LoVo (cell line): ENCODE measurements at places on chromosomes 5 and 9.
A peak's percentile ranks its signal among the peaks of the same experiment; 100 is the strongest.

DNA sequence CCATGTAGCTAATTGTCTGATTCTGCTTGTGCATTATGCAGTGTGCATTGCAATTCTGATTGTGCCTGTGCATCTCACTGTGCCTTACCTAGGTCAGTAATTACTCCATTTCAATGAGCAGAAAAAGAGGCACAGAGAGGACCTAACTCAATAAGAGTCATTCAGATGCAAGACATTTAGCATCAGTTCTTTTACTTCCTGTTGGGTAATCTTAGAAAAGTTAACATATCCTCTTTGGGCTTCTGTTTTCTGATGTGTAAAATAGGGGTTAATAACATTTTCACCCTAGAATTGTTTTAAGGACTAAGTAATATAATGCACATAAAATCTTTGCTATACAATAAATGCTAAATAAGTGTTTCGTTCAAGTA, 7.0 kb upstream of the DCTN4 start:
- no peak for DNase-seq

DNA sequence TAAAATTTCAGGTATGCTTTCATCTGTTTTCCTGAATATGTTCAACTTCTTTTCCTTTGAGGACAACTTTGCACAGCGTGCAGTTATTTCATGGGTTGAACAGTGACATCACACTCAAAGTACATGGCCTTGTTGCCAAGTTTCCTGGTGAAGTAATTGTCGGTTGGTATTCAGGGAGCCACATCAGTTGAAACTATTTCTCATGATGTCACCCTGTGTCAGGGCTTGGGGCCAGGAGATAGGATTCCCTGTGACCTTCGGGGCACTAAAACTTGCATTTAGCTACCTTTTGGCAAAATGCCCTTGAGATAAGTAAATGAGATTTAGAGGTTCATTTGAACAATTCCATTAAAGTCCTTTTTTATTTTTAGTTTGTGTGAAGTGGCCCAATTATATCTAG, 383.9 kb downstream of the SH3GL2 start:
- no peak for DNase-seq

DNA sequence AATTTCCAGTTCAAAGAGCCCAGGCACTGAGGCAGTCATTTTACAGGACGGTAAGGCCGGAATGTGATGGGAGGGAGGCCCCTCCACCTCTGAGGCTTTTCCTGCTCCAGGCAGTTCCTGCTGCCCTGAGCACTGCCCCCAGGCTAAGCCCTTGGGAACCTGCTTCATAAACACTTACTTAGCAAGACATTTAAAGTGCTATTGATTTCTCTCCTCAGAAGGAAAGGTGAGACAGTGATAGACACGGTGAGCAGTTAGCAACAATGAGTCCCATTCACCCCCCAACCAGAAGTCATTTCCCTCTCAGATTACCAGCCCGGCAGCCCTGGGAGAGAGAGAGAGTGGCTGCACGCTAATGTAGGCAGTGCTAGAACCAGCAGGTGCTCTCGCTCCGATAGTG, 462.5 kb downstream of the SPOCK1 start:
- no peak for DNase-seq

GRCh38 chr9:77018058-77018968, 1.1 kb upstream of the FOXB2 start:
- DNase-seq = no peak

DNA sequence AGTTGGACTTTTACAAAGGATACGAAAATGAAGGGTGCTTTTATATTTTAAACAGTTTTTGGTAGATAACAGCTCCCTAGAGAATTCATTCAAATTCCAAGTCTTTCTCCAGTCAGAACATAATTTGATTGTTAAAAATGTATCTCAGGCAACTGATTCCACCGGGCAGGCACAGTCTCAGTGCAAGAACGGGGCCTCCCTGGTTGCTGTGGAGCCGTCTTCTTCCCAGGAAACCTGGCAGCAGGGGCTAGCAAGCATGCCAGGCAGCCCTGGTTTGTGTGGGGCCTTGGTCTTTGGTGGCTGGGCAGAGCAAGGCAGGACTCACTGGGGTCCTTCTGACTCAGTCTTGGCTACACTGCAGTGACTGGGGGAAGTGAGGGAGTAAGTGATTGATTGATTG, 143.5 kb downstream of the NXNL2 start:
- DNase-seq = no peak

- peak; percentile 18 for DNase-seq
Measured at GRCh38 chr5:97192580-97193354, 9.7 kb upstream of the RIOK2 start.

- DNase-seq = no peak
Measured at GRCh38 chr5:60492958-60493357, 207.0 kb downstream of the DEPDC1B start.

DNA sequence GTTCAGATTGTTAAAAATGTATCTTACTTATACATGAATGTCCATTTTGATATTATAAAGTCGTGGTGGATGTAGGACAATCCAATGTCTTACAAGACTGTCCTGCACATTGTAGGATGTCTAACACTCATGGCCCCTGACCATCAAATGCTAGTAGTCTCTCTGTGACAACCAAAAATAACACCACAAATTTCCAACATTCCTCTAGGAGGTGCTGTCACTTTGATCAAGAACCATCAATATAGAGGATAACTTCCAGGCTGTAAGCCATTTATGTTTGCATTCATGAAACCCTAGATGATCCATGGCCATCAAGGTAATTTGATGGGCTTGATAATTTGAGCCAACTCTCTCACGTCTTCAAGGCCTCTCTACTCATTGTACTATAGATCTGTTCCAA, 20.5 kb upstream of the ZFR start:
- DNase-seq = no peak

DNA sequence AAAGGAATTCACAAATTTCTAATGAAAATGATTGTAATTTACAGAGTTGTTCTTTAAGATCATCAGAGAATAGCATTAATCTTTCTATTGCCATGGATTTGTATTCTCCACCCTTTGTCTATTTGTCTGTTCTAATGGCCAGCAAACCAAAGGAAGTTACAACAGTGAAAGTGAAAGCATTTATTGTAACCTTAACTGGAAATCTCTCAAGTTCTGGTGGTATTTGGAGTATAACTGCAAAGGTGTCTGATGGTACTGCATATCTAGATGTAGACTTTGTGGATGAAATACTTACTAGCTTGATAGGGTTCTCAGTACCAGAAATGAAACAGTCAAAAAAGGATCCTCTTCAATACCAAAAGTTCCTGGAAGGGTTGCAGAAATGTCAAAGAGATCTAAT, 21.7 kb downstream of the RMI1 start:
- DNase-seq = no peak

DNA sequence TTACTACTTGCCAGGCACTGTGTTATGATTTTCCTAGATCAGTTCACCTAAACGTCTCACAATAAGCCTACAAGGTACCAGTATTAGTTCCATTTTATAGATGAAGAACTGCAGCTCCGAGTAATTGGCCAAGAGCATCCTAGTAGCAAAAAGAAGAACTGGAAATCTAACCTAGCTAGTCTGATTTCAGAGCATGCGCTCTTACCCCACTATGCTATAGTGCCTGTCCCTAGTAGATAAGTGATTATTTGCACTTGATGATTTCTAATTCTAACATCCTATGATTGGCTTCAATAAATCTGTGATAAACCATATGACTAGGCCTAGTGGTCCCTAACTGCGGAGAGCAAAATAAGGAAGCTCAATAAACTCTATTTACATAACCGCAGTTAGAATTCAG, 7.1 kb upstream of the PLAC8L1 start:
- DNase-seq = no peak

- no peak for DNase-seq
Measured at GRCh38 chr5:53073348-53073747, 36.2 kb downstream of the MOCS2 start.

DNA sequence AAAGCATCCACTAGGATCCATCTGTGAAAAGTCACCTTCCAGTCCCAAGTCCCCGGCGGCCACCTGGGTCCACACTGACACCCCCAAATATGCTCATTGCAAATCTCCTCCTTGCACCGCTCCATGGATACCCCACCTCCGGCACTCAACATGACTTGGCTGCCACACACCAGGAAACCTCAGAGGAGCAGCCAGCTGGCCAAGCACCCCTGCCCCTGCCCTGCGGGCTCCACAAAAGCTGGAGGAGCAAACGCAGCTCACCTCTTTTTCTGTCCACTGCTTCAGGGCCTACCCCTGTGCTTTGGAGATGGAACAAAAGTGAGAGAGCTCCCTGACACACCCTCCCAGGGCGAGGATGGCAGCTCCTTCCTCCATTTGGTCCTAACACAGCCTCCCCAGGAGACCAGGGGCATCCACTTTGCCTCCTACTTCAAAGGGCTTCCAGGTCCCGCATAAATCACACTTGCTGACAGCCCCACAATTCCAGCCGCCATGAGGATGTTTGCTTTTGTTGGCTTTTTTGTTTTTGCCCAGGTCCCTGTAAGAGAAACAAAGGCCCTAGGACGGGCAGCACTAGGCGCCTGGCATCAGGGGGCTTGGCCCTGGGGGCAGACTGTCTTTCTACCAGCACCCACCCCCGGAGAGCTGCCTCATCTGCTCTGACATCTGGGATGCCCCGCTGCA, 14.8 kb downstream of the ROR2 start:
- DNase-seq = no peak

DNA sequence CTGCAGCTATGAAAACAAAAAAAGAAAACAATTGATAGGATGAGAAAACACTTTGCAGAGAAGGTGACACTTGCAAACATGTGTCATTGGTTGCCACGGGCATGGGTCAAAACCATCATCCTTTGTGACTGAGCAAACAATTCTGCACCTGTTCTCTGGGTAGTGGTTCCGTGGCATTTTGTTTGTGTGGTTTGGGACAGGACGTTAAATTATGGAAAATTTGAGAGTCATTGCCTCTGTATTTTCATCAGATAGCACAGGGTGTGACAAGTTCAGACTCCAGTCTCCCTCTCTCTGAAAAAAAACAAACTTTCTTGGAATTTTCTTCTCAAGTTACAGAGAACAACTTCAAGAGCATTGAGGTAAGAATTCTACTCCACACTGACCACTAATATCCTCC, 113.4 kb upstream of the HMHB1 start:
- no peak for DNase-seq

- no peak for DNase-seq
Measured at GRCh38 chr9:30774326-30774725, 1610.1 kb upstream of the ACO1 start.

GRCh38 chr5:180618829-180619562, 27.7 kb upstream of the SCGB3A1 start:
- no peak for DNase-seq

- peak; percentile 4 for DNase-seq
Measured at GRCh38 chr9:10268531-10269485, 344.0 kb downstream of the PTPRD start.

- no peak for DNase-seq
Measured at GRCh38 chr9:31089549-31090221, 1294.8 kb upstream of the ACO1 start.

GRCh38 chr5:174693697-174694385, 30.5 kb upstream of the MSX2 start:
- peak; percentile 75 for DNase-seq

- DNase-seq = no peak
Measured at GRCh38 chr9:107927276-107927675, 437.7 kb upstream of the KLF4 start.
